SW480 (cell line): ENCODE measurements at places on chromosomes 3 and 15.

GRCh38 chr3:151197228-151197627, 5.8 kb downstream of the GPR171 start:
- DNase-seq: no peak

GRCh38 chr3:111412656-111413055, 129.3 kb upstream of the CD96 start:
- DNase-seq: no peak

DNA sequence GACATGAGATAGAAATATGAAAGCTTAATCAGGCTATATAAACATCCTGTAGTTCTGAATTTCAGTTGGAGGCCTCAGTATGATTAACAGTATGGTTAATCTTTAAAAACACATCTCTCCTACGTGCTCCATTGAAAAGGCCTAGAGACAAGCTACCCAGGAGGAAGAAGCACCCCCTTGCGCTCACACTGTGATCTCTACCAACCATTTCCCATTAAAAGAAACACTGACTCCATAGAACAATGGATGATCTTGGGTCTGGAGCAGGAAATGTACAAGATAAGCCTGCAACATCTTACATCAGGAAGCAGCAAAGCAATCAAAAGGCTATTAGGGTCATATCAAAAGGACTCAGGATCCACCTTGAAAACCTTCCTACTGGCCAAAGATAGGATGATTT, 3.4 kb upstream of the EOGT start:
- no peak for DNase-seq

DNA sequence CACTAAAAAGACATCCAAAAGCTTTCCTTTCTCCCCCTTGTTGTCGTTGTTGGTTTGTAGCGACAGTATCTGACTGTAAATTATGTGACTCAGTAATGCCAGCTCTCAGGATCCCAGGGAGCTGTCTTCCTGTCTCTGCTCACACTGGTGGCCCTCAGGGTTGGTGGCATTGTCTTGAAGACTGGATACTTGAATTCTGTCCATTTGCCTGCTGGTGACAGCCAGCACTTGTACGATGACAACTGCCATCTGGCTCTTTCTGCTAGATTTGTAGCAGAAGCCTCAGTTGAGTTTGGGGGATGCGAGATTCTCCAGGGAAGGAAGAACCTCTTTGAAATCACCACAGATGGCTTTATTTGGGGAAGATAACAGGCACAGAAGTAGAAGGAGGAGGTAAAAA, 120.8 kb downstream of the ARPP21 start:
- DNase-seq: no peak

DNA sequence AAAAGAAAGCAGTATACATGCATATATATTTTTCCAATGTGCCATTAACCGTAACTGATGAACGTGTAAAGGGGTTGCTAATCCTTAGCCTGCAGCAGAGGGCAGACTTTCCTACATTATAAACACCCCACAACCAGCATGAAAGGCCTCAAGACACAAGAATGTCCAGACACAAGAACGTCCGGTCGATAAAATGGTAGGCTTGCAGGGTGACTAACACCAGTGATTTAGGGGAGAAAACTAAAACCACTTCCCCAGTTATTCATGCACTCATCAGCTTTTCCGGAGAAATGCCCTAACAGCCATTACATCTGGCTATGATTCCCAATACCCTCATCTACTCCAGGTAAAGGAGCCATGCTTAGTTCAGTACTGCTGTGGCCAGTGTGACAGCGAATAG, 57.4 kb downstream of the LRTM1 start:
- DNase-seq: peak; percentile 78

DNA sequence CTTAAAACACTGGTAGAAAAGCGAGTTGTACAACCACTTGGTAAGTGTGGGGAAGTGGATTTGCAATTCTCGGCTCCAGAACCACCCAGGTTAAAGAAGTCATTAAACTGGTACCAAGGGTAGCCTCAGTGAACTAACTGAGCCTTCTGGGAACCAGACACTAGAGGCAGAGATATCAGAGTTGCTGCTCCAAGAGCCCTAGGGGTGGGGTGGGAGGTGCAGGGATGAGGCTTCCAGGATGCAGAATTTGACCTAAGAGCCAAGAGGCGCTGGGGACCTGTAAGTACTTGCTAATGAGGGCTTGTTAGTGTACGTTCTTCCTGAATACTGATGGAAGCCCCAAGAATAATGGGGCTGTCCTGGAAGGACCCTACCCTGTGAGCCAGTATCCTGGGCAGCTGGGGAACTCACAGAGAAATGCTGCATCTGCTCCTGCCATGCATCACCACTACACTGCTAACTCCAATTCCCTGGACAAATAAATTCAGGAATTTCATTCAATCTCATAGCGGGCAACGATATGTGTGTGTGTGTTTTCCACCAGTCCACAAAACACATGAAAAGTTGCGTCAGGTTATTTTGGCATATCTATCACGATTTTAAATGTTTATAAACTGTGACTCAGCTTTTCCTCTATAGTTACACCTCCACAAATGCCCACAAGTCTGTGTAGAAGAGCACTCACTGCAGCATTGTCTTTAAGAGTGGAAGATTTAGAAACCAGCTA, 23.8 kb downstream of the STIMATE start:
- DNase-seq: no peak

- no peak for DNase-seq
Observed at GRCh38 chr3:110070161-110070916, 733.0 kb upstream of the DPPA4 start.

- no peak for DNase-seq
Observed at GRCh38 chr15:69947394-69947793, 150.3 kb downstream of the TLE3 start.

GRCh38 chr3:128011140-128011539, 41.1 kb upstream of the SEC61A1 start:
- peak; percentile 28 for DNase-seq

DNA sequence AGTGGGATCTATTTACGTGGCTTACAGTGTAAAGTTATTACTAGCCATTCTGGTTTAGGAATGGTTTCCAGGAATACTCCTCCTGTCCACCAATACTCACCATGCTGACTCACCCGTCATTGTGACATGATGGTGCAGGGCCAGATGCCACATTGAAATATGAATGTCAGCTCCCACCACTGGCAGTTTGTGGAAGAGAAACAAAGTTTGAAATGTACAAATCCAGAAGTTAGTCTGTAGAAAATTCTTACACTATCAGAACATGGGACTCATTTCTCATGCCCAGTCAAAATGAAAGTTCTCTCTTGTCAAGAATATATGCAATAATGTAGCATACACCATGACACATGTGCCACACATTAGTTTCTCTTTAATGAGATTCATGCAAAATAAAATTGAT, 14.4 kb upstream of the TSPAN3 start:
- DNase-seq: peak; percentile 31

- no peak for DNase-seq
Observed at GRCh38 chr3:42264399-42265058, 1.5 kb downstream of the CCK start.

DNA sequence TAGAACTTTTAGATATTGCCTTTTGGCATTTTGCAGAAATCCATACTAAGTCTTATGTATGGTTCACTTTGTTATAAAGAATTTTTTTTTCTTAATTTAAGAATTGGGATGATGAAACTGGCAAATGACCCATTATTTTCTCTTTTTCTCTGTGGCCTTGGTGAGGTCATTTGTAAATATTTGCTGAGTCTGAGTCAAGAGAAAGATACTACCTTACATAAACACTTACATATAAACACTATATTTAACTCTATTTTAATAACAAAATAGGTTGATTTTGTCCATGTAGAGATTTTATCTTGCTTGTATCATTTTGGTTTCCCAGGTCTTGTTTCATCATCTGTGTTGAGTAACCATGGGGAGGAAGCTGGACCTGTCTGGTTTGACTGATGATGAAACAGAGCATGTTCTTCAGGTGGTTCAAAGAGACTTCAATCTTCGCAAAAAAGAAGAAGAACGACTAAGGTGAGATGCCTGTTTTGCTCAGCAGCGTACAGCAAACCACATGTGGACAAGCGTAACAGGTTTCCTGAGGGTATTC, 91.1 kb downstream of the MYRIP start:
- DNase-seq: no peak

GRCh38 chr15:38024293-38025091, 90.1 kb downstream of the TMCO5A start:
- no peak for DNase-seq

GRCh38 chr3:39208463-39209055, 16.2 kb upstream of the XIRP1 start:
- DNase-seq: peak; percentile 47

GRCh38 chr3:144444061-144444460, 472.4 kb downstream of the DIPK2A start:
- no peak for DNase-seq

- DNase-seq: no peak
Observed at GRCh38 chr3:107942244-107942643, 148.6 kb downstream of the CD47 start.

DNA sequence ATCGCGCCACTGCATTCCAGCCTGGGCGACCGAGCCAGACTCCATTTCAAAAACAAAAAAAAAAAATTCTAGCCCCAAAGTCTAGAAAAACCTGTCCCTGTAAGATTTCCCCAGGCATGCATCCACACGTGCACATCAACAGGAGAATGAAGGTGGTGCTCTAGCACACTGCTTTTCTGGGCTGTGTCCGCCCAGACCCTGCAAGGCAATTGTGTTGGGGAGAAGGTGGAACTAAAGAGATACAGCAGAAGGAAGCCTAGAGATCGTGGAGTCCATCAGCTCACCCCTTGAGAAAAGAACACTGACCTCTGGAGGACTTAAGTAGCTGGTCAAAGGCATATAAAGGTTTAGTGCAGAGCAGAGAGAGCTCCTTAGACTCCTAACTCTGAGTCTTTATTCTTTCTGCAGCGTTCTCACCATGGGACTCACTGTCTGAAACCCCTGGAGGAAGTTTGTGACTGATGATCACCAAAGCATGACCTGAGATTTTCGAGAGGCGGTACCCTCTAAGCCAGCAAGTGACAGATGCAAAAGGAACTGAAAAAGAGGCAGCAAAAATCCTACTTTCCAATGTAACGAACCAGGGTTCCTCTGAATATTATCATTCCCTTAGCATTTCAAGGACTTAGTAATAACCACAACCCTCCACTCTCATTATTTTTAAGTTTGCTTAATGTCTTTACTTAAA, 179.8 kb downstream of the MEX3B start:
- DNase-seq: no peak

DNA sequence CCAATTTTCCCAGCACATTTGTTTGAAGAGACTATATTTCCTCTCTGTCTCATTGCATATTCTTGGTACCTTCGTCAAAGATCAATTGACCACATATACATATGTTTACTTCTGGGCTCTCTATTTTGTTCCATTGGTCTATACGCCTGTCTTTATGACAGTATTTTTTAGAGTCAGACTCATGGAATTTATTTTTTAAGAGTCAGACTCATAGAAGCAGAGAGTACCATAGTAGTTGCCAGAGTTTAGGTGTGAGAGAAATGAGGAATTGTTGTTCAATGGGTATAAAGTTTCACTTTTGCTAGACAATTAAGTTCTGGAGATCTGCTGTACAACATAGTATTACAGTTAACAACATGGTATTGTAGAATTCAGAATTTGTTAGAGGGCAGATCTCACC, 27.1 kb downstream of the PLA2G4F start:
- no peak for DNase-seq

GRCh38 chr3:75136100-75136897, 521.8 kb upstream of the CNTN3 start:
- DNase-seq: peak; percentile 55

DNA sequence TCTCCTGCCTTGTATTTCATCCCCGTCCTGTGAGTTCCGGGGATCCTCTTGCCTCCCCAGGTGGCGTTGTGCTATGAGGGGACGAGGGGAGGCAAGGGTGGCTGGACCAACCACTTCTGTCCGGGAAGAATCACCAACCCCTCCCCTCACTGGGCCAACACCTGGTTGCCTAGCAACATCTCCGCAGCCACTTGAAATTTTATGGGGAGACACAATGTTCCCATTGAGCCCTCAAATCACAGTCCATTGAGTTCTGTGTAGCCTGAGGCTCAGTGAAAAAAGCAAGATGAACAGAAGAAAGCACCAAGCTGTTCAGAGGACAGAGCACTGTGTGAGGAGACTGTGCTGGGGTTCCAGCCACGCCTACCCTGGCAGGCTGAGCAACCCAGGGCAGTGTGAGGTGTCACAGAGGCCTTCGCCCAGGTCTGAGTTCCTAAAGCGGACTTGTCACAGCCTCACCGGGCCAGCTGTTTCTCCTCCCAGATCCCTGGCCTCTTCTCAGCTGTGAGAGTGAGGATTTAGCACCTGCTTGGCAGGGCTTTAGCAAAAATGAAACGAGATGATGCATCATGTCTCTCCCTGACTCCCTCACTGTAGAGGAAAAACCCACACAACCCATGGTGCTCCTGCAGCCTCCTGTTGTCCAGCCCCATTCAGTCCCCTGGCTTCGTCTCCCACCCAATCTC, 76.8 kb downstream of the ATP2B2 start:
- DNase-seq: no peak

- DNase-seq: no peak
Observed at GRCh38 chr15:39232512-39232911, 348.4 kb upstream of the THBS1 start.
